Erythroblast (primary cell): ENCODE measurements at places on chromosomes 16 and 17.

DNA sequence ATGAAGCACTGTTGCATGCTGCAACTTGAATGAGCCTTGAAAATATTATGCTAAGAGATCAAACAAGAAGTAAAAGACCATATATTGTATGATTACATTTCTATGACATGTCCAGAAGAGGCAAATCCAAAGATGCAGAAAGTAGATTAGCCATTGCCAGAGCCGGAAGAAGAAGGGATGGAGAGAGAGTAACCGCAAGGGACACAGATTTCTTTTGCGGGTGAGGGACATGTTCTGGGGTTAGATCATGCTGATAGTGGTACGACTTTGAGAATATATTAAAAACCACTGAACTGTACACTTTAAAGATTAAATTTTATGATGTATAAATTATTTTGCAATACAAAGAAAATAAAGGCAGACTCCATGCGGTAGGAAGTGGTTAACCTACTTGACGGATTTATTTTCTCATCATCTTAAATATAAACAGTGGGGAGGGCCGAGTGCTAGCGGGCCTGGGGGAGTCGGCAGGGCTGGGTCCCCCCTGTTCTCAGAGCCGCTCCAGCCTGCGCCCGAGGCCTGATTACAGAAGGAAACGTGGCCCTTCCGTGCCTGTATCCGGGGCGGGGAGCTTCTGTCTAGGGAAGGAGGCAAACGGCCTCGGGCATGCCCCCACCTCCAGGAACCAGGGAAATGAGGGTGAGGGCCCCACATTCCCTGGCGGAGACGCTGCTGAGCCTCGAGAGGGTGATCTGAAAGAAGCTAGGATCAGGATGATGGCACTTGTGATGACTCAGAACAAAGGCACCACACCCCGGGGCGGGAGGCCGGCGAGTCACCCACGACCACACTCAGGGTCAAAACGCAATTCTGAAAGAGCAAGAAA lies 48.0 kb downstream of the SHCBP1 start:
- DNase-seq: no peak

GRCh38 chr16:19601083-19601976 lies 45.8 kb downstream of the VPS35L start:
- peak; percentile 52 for DNase-seq

GRCh38 chr17:10013365-10014112 lies 108.5 kb upstream of the RCVRN start:
- no peak for DNase-seq

DNA sequence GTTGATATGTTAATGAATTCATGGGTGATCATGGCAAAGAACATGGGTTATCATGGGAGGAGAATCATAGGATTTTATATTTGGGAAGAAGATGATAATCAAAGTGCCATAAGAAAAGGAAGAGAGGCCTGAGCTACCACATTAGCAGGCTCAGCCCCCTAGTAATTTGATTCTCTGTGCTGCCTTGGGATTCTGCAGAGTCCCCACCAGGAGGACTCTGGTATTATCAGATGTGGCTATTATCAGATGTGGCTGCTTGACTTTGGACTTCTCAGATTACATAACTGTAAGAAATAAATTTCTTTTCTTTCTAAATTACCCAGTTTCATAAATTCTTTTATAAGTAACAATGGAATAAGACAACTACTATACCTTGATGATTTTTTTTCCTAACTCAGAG lies 137.6 kb downstream of the ITFG1 start:
- no peak for DNase-seq

GRCh38 chr16:57252148-57252721 lies 7.2 kb downstream of the ARL2BP start:
- DNase-seq: peak; percentile 22

DNA sequence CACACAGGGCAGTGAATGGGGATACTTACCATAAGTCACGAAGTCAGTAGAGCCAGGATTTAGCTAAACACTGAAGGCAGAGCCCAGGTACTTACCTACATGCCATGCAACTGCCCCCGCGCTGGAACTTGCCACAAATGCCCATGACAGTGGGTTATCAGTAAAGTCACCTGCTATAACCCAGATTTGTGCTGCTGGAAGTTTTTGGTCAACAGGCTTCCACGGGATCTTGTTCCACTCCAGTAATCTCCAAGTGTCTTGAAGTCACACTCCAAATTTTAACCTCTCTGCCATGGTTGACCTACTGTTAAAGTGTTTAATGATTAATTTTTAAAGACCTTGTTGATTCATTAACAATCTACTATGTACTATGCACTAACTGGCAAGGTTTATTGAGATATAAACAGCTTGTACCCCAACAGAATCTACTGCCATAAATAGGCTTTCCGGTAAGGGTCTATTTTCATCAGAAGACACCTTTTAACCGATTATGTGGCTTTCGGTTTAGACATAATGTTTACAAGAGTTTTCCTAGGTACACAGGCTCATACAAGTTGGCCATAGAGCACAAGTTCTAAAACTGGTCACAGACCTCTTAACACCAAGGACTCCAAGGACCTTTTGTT lies 6.3 kb upstream of the SLC5A11 start:
- DNase-seq: no peak

- peak; percentile 70 for DNase-seq
Observed at GRCh38 chr17:72560303-72561247, 439.8 kb downstream of the SOX9 start.

- DNase-seq: no peak
Observed at GRCh38 chr17:55416470-55417052, 5.1 kb downstream of the MMD start.

DNA sequence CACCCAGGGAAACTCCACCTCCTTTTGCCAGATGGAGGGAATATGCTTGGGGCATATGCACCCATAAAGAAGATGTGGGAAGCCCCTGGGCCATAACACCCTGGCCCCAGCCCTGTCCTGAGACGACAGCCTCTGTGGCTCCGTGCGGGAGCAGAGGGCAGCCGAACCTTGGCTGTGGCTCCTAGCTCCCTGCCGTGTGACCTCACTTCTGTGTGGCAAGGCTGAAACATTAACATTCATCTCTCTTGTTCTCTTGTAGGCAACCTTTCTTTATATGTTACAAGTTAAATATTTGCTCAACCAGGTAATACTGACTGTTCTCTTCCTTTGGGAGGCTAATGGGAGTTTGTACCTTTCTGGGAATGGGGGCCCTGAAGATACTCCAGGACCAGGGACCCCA lies 17.5 kb downstream of the SLC47A1 start:
- no peak for DNase-seq

GRCh38 chr16:29806641-29807425 lies 504 bp downstream of the MAZ start:
- peak; percentile 82 for DNase-seq

DNA sequence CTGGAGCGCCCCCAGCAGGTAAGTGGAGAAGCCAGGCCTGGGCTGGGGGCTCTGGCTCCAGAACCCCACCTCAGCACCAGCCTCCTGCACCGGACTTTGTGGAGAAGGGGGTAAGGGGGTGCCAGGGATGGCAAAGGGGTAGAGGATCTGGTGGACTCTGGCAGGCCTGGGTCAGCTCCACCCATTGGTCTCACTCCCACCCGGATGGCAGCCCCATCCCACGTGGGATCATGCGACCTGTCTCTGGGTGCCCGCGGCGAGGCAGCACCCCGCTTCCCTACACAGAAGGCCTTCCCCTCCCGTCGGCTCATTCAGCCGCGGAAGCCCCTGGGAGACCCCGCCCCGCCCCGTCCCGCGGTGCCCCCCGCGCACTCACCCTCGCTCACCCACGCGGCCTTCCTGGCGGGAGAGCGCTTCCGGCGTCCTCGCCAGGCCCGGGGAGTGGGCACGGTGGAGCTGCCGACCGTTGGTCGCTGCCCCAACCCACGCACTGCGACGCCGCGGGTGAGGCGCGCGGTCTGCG lies 498 bp upstream of the PLEKHG4 start:
- DNase-seq: peak; percentile 73

GRCh38 chr17:66996926-66997325 lies 32.4 kb downstream of the CACNG4 start:
- DNase-seq: no peak

DNA sequence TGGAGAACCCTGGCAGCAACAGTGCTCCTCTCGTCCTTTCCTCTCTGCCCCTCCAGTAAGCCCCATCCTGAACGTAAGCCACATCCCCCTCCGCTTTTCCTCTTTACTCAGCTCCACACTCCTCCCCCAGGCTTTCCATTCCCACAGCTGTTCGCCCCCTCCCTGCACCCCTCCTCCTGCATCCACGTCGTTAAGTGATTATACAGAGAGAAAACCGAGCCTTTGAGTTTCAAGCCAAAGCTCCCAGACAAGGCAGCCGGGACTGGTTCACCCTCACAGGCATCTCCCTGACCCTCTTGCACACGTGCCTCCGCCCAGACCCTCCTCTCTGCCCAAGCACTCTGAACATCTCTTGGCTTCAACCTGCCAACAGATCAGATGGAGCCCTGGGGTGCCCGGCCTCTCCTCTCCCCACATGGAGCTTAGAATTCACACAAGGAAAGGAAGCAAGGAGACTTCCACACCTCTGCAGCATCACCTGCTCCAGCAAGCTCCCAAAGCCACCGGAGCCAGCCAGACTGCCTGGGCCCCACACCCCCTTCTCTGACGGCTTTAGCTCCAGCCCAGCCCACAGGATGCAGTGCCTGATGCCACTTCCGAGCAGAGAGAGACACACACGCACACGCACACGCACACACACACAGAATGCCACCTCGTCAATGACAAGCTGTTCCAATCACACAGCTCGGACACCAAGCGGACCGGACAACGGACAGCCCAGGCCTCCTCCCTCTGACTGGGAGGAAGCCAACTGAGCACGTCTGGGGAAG lies 99.9 kb upstream of the CCL2 start:
- DNase-seq: no peak

GRCh38 chr17:20085283-20085845 lies 76.2 kb downstream of the SPECC1 start:
- no peak for DNase-seq
